Adrenal gland (tissue), 19 donors: ENCODE measurements at places on chromosomes 12 and 14. TPM values are rescaled to one million over a fixed set of nuclear protein-coding genes. Genes with fewer than 3 reads are reported as not detected.
A peak's percentile ranks its signal among the peaks of the same experiment; 100 is the strongest.

- H3K27me3 ChIP-seq: no peaks in the 10 kb centered on the region
- H3K36me3 ChIP-seq: no peaks in the 10 kb centered on the region
- no peak overlapping the region for H3K4me3 ChIP-seq
- no peak overlapping the region for H3K27ac ChIP-seq
- H3K4me1 ChIP-seq: no peaks in the 10 kb centered on the region
Measured at GRCh38 chr12:88108021-88108420, 33.9 kb downstream of the CEP290 start.

DNA sequence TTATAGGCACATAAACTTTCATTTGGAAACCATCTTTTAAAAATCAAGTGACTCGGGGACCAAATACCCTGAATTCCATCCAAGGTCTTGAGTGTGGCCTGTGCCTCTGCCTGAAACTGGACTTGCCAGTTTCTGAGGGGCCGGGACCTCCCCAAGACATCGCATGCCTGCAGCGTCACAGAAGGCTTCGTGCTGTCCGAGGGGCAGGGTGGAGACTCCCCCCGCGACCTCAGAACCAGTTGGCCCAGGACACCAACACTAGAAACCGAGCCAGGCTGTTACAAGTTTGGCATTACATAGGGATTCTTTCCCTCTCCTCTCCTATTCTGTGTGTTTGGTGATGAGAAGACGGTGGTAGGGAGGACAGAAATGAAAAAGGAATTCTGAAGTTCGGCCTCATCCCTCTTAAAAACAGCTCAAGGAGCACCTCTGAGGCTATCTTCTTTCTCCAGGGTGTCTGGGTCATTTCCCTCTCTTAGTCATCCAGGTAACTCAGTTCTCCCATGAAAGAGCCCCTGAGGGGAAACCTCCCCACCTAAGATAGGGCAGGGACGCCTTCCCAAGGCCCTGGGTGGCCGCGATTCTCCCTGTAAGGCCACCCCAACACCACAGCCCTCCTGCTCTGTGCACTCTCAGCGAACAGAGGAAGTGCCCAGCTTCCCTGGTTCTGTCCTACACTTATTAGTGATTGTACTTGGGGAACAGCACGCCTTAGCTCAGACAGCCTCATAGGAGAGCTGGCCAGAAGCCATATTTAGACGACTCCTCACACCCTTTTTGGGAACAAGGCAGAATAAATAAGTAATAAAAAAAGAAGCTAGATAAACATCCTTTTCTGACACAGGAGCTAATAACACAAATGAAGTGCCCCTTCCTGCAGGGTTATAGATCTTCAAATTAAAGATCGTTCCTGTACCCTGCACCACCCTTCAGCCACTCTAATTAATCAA is 93.8 kb downstream of the BCL11B start:
- peaks cover 4% of the 10 kb centered on the region for H3K27me3 ChIP-seq
- H3K4me1 ChIP-seq: no peaks in the 10 kb centered on the region
- H3K36me3 ChIP-seq: no peaks in the 10 kb centered on the region
- no peak overlapping the region for H3K27ac ChIP-seq
- DNase-seq: no peak
- no peak overlapping the region for H3K4me3 ChIP-seq

DNA sequence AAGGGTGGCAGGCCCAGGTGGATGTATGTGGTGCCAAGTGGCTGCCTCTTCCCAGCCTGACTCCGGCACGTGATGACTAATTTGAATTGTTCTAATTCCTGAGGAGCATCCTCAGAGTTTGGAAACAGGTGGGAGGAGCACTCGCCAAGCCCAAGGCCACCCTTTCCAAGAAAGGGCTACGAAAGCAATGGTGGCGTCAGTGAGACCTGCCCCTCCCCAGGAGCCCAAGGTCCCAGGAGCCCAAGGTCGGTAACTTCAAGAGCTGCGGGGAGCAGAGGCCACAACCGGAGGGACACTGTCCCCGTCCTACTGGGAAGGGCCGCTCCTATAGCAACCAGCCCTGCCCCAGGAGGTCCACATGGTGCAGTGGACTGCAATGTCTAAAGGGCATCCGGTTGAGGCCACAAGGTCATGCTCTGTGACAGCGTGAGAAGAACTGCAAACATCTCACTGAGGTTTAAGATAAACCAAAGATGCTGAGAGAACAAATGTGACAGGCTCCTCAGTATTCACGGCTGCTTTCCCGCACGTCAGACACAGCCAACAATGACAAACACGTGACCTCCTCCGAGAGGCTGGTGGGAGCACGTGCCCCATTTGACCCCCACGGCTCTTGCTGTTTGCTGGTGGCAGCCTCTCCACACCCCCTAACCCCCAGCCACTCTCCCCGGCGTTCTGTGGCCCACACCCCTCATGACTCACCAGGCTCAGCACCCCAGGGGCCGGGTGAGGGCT is 79.6 kb downstream of the ITPK1 start:
- H3K4me1 ChIP-seq: peaks cover 57% of the 10 kb centered on the region
- no peak overlapping the region for H3K27ac ChIP-seq

DNA sequence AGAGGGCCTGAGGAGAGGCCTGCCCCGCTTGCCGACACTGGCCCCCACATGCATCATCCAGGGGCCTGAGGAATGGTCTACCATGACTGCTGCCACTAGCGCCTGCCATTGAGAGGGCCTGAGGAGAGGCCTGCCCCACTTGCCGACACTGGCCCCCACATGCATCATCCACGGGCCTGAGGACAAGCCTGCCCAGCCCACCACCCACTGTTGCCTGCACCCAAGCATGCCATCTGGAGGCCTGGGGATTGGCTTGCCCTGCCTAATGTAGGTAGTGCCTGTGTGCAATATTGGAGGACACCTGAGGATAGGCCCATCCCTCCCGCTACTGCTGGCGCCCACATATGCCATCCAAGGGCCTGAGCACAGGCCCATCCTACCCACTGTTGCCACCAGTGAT is 24.4 kb downstream of the CYP46A1 start:
- no peak overlapping the region for H3K4me3 ChIP-seq
- no peak overlapping the region for H3K27ac ChIP-seq
- no peak for DNase-seq
- no peaks in the 10 kb centered on the region for H3K4me1 ChIP-seq
- no peaks in the 10 kb centered on the region for H3K36me3 ChIP-seq

GRCh38 chr14:74647678-74648461 is 35.8 kb upstream of the LTBP2 start:
- no peaks in the 10 kb centered on the region for H3K36me3 ChIP-seq
- peaks cover 22% of the 10 kb centered on the region for H3K4me1 ChIP-seq
- peak; percentile 59 for DNase-seq
- no peak overlapping the region for H3K4me3 ChIP-seq
- no peak overlapping the region for H3K27ac ChIP-seq

GRCh38 chr12:108657130-108657745 is 23.5 kb upstream of the SELPLG start:
- peaks cover 27% of the 10 kb centered on the region for H3K36me3 ChIP-seq
- no peaks in the 10 kb centered on the region for H3K27me3 ChIP-seq
- H3K4me1 ChIP-seq: no peaks in the 10 kb centered on the region
- H3K27ac ChIP-seq: no peak overlapping the region
- H3K4me3 ChIP-seq: no peak overlapping the region

DNA sequence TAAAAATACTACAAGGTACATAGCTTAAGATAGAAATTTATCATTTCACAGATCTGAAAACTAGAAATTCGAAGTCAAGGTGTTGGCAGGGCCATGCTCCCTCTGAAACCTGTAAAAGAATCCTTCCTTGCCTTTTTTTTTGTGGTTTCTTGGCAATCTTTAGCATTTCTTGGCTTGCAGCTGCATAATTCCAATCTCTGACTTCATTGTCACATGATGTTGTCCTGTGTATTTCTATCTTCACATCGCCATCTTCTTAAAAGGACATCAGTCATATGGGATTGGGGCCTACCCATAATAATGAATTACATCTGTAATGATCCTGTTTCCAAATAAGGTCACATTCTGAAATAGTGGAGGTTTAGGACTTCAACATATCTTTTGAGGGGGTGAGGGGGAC is 250.4 kb downstream of the TMTC2 start:
- DNase-seq: no peak
- no peak overlapping the region for H3K27ac ChIP-seq
- no peak overlapping the region for H3K4me3 ChIP-seq
- no peaks in the 10 kb centered on the region for H3K36me3 ChIP-seq
- no peaks in the 10 kb centered on the region for H3K4me1 ChIP-seq

GRCh38 chr14:61619494-61619893 is 75.8 kb upstream of the HIF1A start:
- no peak overlapping the region for H3K27ac ChIP-seq
- no peaks in the 10 kb centered on the region for H3K4me1 ChIP-seq
- DNase-seq: no peak
- no peaks in the 10 kb centered on the region for H3K27me3 ChIP-seq
- H3K4me3 ChIP-seq: no peak overlapping the region
- H3K36me3 ChIP-seq: no peaks in the 10 kb centered on the region

DDN gene
- total RNA-seq: 0.55 TPM

ALDH1L2 gene
- 1.1 TPM for total RNA-seq

- peaks cover 10% of the 10 kb centered on the region for H3K36me3 ChIP-seq
- H3K4me1 ChIP-seq: peaks cover 4% of the 10 kb centered on the region
- H3K4me3 ChIP-seq: no peak overlapping the region
- no peak overlapping the region for H3K27ac ChIP-seq
- DNase-seq: no peak
Measured at GRCh38 chr12:71870416-71870815, 30.9 kb downstream of the TBC1D15 start.

DNA sequence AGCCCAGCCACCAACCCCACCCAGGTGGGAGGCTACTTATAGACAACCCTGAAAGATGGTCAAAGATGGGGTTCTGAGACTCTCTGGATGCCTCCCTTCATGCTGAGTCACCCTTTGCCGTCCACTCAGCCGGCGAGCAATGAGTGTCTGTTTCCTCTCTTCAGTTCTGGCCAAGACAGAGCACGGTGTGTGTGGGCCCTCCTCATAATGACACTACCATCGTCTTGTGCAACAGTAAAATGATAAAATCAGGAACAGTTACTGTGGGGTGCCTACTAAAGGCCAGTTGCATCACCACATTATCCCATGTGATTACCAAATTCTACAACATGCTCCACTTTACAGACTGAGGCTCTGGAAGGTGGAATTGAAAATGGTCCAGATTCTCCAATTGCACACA is 7.0 kb upstream of the BDKRB1 start:
- peaks cover 2% of the 10 kb centered on the region for H3K27me3 ChIP-seq
- no peak overlapping the region for H3K27ac ChIP-seq
- DNase-seq: no peak
- H3K4me1 ChIP-seq: no peaks in the 10 kb centered on the region
- H3K36me3 ChIP-seq: no peaks in the 10 kb centered on the region

- no peaks in the 10 kb centered on the region for H3K27me3 ChIP-seq
- no peak overlapping the region for H3K27ac ChIP-seq
- no peaks in the 10 kb centered on the region for H3K4me1 ChIP-seq
- no peaks in the 10 kb centered on the region for H3K36me3 ChIP-seq
Measured at GRCh38 chr12:30970559-30971197, 44.1 kb downstream of the TSPAN11 start.

MRPL52 gene
- total RNA-seq: 86.5 TPM

DNA sequence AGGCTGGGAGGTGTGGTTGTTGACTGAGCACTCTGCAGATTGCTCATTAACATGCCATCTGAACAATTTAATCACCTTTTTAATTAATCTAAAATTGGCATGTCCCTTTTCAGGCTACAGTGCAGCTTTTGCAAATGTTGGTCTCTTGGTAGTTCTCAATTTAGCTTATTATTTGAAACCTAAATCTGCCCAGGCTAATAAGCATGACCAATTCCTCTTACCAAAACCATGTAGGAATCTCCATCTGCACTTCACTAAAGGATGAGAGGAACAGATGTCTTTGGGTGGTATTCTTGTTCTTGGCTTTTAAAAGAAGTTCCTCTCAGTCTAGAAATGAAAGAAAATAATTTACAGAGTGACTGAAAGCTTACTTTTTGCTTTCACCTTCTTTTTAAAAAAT is 190.1 kb upstream of the RMST start:
- no peak overlapping the region for H3K27ac ChIP-seq
- no peak overlapping the region for H3K4me3 ChIP-seq
- DNase-seq: no peak
- no peaks in the 10 kb centered on the region for H3K27me3 ChIP-seq

SPPL3 gene
- 45.2 TPM for total RNA-seq

GRCh38 chr12:26867080-26867479 is 34.1 kb upstream of the ITPR2 start:
- no peak overlapping the region for H3K4me3 ChIP-seq
- H3K27me3 ChIP-seq: no peaks in the 10 kb centered on the region
- peaks cover 6% of the 10 kb centered on the region for H3K4me1 ChIP-seq
- no peak for DNase-seq
- no peaks in the 10 kb centered on the region for H3K36me3 ChIP-seq
- H3K27ac ChIP-seq: no peak overlapping the region

- DNase-seq: no peak
- H3K27ac ChIP-seq: no peak overlapping the region
- H3K4me1 ChIP-seq: no peaks in the 10 kb centered on the region
- H3K27me3 ChIP-seq: no peaks in the 10 kb centered on the region
- H3K36me3 ChIP-seq: no peaks in the 10 kb centered on the region
- no peak overlapping the region for H3K4me3 ChIP-seq
Measured at GRCh38 chr12:62767496-62767895, 167.5 kb downstream of the PPM1H start.

- no peak for DNase-seq
- H3K4me3 ChIP-seq: no peak overlapping the region
- no peaks in the 10 kb centered on the region for H3K27me3 ChIP-seq
- H3K4me1 ChIP-seq: no peaks in the 10 kb centered on the region
- H3K27ac ChIP-seq: no peak overlapping the region
Measured at GRCh38 chr14:74964787-74965485, 9.5 kb upstream of the PGF start.

GRCh38 chr14:61578745-61579144 is 116.6 kb upstream of the HIF1A start:
- H3K36me3 ChIP-seq: no peaks in the 10 kb centered on the region
- no peak for DNase-seq
- H3K27ac ChIP-seq: no peak overlapping the region
- H3K27me3 ChIP-seq: no peaks in the 10 kb centered on the region

- no peak overlapping the region for H3K27ac ChIP-seq
- DNase-seq: no peak
- H3K4me3 ChIP-seq: no peak overlapping the region
Measured at GRCh38 chr14:105380756-105381155, 17.6 kb upstream of the TEX22 start.

GRCh38 chr14:57392830-57393229 is 2.4 kb downstream of the NAA30 start:
- H3K4me1 ChIP-seq: peaks cover 47% of the 10 kb centered on the region
- no peak for DNase-seq
- no peak overlapping the region for H3K27ac ChIP-seq

- H3K27me3 ChIP-seq: no peaks in the 10 kb centered on the region
- no peak for DNase-seq
- H3K4me3 ChIP-seq: no peak overlapping the region
- H3K36me3 ChIP-seq: no peaks in the 10 kb centered on the region
- H3K27ac ChIP-seq: no peak overlapping the region
- H3K4me1 ChIP-seq: peaks cover 3% of the 10 kb centered on the region
Measured at GRCh38 chr12:2402073-2402579, 349.3 kb downstream of the CACNA1C start.

FZD10 gene
- 0.15 TPM for total RNA-seq

SERPINA9 gene
- not detected for total RNA-seq

OSBPL8 gene
- total RNA-seq: 42.7 TPM

- peak overlapping the region; percentile 96 for H3K27ac ChIP-seq
- peak; percentile 57 for DNase-seq
- no peaks in the 10 kb centered on the region for H3K36me3 ChIP-seq
- peaks cover 36% of the 10 kb centered on the region for H3K4me1 ChIP-seq
- H3K4me3 ChIP-seq: peak overlapping the region; percentile 56
Measured at GRCh38 chr12:11650286-11651281, 1.1 kb downstream of the ETV6 start.

PLEKHD1 gene
- 0.22 TPM for total RNA-seq
